ENCODE measurements at places on chromosomes 5 and 9. TPM values are rescaled to one million over a fixed set of nuclear protein-coding genes. Genes with fewer than 3 reads are reported as not detected.

DNA sequence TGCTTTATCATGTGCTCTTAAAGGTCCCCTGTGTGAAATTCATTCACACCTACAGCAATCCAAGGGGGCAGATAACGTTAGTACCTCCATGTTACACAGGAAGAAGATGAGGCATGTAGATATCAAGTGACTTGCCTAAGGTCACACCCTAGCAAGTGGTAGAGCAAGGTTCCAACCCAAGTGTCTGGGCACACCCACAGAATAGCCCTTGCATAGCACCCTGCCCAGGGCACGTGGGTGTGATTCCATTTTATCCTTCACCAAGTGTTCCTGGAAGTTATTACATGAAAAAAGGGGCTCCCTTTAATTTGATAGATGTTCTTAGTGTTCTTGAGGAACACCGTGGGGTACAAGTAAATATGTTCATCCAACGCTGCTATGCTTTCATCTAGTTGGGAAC is 4.9 kb downstream of the TMEM171 start:
- no peaks in the 10 kb centered on the region for H3K36me3 ChIP-seq
- no peak overlapping the region for H3K4me3 ChIP-seq
- H3K27ac ChIP-seq = no peak overlapping the region
- no peaks in the 10 kb centered on the region for H3K4me1 ChIP-seq

The TSLP gene
- 0.66 TPM for total RNA-seq

DNA sequence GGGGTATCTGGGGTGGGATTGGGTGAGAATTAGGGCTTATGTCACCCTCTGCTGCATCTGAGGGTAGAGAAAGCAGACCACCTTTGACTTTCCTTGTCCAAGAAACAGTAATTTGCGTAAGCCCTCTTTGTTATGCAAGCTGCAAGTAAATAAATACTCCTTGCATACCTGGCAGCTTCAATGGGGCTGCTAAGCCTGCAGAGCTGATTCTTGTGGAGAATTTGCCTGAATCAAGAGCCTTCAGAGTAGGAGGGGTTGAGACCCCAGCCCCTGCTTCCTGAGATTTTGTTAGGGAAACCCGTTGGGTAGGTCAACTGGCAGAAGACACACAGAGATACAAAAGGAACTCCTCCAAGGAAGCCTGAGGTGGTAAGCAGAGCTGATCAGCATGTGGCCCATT is 515.1 kb downstream of the DMAC1 start:
- DNase-seq = no peak
- no peaks in the 10 kb centered on the region for H3K36me3 ChIP-seq
- H3K27me3 ChIP-seq = peaks cover 7% of the 10 kb centered on the region
- no peak overlapping the region for H3K27ac ChIP-seq
- H3K4me1 ChIP-seq = no peaks in the 10 kb centered on the region

DNA sequence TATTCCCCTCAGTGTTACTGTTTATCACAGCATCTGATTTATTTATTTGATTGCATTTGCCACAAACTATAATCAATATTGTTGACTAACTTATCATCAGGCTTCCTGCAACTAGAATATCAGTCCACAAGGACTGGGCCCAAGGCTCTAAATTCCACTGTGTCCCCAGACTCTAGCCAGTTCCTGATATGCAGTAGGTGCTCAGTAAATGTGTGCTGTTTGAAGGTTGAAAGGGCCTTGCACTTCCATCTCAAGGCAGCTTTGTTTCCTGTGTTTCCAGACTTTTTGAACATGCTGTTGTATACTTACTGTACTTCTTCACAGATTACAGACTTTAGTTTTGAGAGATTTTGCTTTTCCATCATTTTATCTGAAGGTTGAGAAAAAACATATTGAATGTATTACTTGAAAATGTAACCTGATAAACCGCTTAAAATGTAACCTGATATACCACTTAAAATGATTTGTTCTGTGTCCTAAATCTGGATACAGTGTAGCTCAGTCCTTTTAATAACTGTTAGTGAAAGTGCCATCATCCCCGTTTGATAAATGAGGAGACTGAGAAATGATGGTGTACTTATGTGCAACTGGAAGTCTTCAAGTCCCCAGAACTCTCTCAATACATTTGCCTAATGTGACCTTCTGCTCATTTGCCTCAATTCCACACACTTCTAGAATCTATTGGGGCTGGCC is 18.7 kb downstream of the KIAA1191 start:
- no peaks in the 10 kb centered on the region for H3K4me1 ChIP-seq
- H3K36me3 ChIP-seq = no peaks in the 10 kb centered on the region
- no peak overlapping the region for H3K27ac ChIP-seq
- no peaks in the 10 kb centered on the region for H3K27me3 ChIP-seq
- DNase-seq = no peak

GRCh38 chr9:88216126-88216995 is 78.1 kb upstream of the SPATA31C2 start:
- no peaks in the 10 kb centered on the region for H3K27me3 ChIP-seq
- H3K4me1 ChIP-seq = no peaks in the 10 kb centered on the region
- DNase-seq = no peak

All from breast epithelium (tissue), 4 donors.